ENCODE measurements at places on chromosomes 12 and 14.
A peak's percentile ranks its signal among the peaks of the same experiment; 100 is the strongest.

DNA sequence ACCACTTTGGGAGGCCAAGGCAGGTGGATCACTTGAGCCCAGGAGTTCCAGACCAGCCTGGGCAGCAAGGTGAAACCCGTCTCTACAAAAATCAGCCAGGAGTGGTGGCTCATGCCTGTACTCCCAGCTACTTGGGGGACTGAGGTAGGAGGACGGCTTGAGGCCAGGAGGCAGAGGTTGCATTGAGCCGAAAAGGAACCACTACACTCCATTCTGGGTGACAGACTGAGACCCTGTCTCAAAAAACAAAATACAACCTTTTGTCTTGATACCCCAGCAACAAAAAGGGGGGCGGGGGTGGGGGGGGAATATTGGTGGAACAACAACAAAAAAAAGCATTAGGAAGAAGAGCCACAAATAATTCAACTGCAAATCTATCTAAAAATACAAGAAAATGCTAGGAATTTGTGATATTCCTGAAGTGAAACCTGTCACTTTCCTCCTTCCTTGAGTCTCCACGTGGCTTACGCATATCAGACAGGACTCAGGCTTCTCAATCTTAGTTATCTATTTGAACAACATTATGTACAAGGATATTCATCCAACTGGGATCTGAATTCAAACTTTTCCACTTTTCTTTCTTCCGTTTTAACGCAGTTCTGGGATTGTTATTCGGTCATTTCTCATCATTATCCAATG lies 1.3 kb downstream of the R3HDM2 start:
- no peak for DNase-seq

GRCh38 chr12:132858718-132859266 lies 28.6 kb downstream of the CHFR start:
- DNase-seq, result no peak

DNA sequence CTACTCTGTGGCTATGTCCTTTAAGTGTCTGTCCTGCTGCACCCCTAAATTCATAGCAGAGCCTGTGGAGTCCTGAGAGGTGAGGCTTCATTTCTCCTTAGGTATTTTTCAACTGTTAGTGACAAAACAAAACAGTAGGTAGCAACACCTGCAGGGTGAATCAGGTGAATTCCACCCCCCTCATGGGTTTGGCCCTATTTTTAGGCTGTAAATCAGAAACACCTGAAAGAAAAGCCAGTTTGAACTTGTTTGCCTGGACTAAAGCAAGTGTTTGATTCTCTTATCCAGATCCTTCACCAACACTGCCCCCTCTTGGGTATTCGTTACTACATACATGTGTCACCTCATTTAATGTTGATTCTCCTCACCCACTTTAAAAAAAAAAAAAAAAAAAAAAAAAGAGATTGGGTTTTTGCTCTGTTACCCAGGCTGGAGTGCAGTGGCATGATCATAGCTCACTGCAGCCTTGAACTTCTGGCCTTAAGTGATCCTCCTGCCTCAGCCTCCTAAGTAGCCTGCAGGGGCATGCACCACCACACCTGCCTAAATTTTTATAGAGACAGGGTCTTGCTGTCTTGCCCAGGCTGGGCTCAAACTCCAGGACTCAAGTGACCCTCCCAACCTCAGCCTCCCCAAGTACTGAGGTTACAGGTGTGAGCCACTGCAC lies 10.3 kb downstream of the TBPL2 start:
- DNase-seq, result peak; percentile 20

DNA sequence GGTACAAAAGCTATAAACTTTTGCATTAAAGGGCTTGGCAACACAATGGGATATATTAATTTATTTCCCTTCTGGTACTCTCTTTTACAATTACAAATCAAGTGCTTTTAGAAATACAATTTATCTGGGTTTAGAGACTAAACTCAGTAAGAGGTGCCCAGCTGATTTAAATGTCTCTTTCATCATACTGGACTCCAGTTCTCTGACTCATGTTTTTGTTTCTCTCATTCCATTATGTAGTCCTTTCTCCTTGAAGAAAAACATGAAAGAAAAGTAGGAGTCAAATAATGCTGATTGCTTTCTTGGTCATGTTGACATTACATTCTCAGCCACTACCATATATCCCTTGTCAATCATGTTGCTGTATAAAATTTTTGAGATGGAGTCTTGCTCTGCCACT lies 36.3 kb upstream of the CFL2 start:
- no peak for DNase-seq

DNA sequence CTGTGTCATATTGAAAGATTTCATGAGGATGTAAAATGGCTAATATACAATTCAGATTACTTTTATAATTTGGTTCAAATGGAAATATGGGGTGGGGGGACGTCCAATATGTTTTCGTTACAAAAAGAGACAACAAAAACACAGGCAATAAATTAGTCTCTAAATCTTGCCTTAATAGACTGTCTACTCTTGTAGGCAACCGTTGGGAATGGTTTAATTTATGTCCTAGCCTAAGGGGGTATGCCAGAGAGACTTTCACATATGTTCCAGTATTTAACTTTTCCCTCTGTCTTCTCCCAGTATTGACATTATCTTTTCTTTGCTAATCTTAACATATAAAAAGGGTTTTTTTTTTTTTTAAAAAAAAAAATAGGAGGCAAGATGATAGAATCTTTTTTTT lies 41.5 kb upstream of the LIN7A start:
- no peak for DNase-seq

DNA sequence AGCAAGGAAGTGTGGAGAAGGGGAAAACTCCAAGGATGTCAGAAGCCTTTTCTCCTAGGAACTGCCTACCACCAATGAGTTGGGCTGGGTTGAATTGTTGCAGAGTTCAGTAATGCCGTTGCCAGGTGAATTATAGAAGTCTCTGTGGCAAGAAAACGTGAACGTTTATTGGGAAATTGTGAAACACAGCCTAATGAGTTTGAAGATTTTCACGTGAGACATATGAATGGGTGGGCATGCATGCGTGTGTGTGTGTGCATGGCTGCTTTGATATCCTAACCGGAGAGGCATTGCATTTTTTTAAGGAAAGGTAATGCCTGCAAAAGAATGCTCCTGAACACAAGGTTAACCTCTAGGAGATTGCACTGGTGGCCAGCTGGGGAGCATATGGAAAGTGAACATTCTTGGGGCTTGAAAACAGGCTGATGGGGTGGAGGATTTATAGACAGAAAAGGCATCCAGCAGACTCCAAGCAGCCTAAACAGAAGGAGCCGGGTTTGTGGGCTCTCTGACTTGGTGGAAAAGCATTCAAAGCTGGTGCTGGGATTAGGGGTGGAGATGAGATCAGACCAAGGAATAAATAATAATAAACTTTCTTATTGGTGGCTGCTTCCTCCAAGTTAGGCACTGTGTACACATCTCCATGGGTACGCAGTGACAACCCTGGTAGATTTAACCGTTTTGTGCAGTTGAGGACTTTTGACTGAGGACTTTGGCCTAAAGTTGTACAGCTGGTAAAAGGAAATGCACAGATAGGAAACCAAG lies 67.8 kb downstream of the NTF3 start:
- DNase-seq, result no peak

GRCh38 chr12:2384533-2385351 lies 332.0 kb downstream of the CACNA1C start:
- DNase-seq, result no peak

DNA sequence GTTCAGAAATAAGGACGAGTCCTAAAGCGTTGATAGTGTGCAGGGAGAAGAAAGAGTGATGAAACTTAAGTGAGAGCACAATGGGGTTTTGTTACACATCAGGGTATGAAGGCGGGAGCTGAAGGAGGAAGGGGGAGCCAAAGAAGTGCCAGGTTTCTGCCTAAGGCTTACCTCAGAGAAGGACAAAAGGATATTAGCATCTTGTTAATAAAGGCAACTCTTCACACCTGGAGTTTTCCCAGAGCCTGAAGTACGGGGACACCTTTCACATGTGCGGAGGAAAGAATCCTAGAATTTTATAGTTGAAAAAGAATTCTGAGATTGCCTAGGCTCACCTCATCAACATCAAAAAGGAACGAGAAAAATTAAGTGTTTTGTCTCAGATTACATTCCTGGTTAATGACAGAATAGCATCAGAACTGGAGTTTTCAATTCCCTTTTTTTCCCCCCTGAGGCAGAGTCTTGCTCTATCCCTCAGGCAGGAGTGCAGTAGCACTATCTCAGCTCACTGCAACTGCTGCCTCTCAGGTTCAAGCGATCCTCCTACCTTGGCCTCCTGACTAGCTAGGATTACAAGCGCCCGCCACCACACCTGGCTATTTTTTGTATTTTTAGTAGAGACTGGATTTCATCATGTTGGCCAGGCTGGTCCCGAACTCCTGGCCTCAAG lies 2.2 kb upstream of the SAV1 start:
- DNase-seq, result no peak

- DNase-seq, result no peak
Measured at GRCh38 chr12:47991106-47992061, 12.9 kb downstream of the COL2A1 start.

DNA sequence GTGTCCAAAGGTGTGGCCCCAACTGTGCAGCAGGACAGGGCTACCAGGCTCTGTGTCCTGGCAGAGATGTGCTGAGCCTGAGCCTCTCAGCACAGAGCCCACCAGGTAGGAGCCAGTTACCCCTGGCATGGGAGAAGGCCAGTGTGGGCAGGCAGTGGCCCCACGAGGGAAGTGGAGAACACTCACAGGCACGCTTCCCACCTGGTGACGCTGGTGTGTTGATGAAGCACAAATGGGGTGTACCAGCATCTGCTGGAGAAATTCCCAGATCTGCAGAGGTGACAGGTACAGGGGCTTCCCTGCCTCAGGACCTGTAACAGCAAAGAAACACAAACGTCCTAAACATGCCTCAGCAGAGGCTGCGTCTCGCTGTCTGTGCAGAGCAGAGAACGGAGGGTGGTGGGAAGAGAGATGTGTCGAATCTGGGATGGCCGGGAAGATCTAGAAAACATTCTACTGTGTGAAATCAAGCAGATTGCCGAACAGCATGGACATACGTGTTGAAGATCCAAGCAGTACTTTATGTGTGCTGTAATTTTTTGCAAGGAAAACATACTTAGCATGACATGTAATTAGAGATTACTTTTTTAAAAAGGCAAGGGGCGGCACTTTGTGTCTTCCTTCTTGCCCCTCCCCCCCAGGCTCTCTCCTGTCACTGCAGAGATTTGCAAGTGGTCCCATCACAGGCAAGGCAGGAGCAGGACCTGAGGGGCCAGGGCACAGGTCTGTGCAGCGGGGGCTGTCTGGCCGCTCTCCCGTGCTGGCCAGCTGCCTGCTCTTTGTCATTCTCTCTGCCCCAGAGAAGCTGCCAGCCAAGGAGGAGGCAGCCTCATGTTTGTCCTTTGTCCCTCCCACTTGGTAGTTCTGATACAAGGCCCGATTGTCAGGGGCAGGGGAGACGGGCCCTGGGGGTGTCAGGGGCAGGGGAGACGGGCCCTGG lies 17.3 kb downstream of the HIP1R start:
- no peak for DNase-seq

DNA sequence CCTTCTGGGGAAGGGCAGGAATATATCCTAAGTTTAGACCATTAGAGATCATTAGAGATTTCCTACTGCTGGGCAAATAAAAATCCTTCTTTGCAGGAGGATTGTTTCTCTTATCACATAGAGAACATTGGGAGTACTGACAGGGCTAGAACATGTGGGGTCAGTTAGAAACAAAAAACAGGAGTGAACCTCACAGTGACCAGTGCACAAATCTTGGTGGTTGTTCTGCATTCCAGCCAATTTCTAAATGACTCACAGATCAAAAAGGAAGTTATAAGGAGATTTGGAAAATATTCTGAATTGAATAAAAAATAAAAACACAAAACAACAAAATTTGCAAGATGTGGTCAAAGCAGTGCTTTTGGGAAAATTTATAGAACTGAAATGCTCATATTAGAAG lies 118.8 kb downstream of the LLPH start:
- no peak for DNase-seq

GRCh38 chr14:22836301-22837113 lies at the start of gene MMP14:
Gene MMP14, plus strand, starts transcription at chr14:22836585. Its CDS starts 233 bp downstream, at chr14:22836818.
- DNase-seq, result no peak

DNA sequence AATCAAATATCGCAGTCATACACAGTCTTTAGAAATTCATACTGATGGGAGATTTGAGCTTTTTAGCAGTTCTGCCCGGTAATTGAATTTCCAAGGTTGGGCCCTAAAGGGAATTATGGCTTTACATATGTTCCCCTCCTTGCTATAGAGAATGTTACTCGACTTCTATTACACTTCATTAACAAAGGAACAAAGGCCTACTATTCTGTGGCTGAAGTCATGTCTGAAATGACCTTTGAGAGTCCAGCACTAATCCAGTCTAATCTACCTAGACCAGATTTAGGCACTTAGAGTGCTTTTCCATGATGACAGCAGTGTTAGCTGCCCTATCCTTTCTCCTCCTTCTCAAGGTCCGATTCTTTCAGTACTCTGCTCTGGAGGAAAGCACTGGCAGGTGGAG lies 305.3 kb downstream of the MED13L start:
- DNase-seq, result no peak

GRCh38 chr12:23221926-23222325 lies 597.0 kb downstream of the ETNK1 start:
- DNase-seq, result no peak

GRCh38 chr14:93977790-93978581 lies 1.6 kb upstream of the ASB2 start:
- no peak for DNase-seq

DNA sequence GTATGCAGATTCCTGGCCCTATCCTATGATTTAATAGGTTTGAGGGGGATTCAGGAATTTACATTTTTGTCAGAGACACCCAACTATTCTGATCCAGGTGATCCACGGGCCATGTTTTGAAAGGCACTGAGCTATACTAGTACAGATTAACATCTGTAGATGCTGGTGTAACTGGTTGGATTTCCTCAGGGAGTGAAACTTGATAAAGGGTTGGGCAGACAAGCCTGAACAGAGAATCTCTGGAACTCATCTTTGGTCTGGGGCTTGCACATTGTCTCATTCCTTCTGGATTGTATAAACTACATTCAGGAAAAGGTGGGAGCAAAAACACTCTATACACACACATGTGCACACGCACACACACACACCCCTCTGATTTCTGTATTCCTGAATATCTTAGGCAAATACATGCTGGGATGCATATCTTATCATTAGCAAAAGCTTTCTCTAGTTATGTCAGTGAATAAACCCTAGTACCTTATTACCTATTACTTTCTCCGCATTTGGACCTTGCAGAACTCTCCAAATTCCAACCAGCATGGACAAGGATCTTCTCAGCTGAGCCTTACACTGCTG lies 104.6 kb downstream of the SLC38A1 start:
- DNase-seq, result no peak

All from CMK (cell line).